Spleen (tissue), 13 donors: ENCODE measurements at places on chromosomes 4 and X. TPM values are rescaled to one million over a fixed set of nuclear protein-coding genes. Genes with fewer than 3 reads are reported as not detected.

- DNase-seq, result no peak
- H3K4me3 ChIP-seq, result no peak overlapping the region
- no peaks in the 10 kb centered on the region for H3K4me1 ChIP-seq
- H3K27ac ChIP-seq, result no peak overlapping the region
- no peaks in the 10 kb centered on the region for H3K27me3 ChIP-seq
These were observed 19.3 kb downstream of the RS1 start for GRCh38 chrX:18652636-18653035.

DNA sequence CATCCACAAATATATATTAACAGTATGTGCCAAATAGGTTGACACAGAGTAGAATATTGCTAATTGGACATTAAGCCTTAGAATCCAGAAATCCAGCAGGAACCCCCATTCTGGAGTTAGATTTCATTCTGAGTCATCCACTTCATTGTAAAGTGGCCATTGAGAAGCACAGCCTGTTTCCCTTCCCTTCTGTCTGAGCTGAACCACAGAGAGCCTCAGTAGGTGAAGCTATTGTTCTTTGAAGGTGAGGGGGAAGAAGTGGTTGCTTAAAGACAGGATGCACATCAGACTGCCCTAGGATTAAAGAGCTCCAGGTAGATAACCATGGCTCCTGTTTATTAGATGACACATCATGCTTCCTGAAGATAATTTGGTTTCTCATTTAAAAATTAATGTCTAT, 30.6 kb upstream of the MCF2 start:
- no peak overlapping the region for H3K27ac ChIP-seq

GRCh38 chr4:175656649-175657048, 155.4 kb downstream of the GPM6A start:
- H3K4me1 ChIP-seq, result no peaks in the 10 kb centered on the region
- H3K4me3 ChIP-seq, result no peak overlapping the region
- DNase-seq, result no peak
- H3K27ac ChIP-seq, result no peak overlapping the region

GRCh38 chr4:129144755-129145206, 48.8 kb downstream of the C4orf33 start:
- DNase-seq, result no peak
- H3K4me3 ChIP-seq, result no peak overlapping the region
- no peak overlapping the region for H3K27ac ChIP-seq
- H3K27me3 ChIP-seq, result no peaks in the 10 kb centered on the region
- H3K4me1 ChIP-seq, result no peaks in the 10 kb centered on the region
- H3K36me3 ChIP-seq, result no peaks in the 10 kb centered on the region

DNA sequence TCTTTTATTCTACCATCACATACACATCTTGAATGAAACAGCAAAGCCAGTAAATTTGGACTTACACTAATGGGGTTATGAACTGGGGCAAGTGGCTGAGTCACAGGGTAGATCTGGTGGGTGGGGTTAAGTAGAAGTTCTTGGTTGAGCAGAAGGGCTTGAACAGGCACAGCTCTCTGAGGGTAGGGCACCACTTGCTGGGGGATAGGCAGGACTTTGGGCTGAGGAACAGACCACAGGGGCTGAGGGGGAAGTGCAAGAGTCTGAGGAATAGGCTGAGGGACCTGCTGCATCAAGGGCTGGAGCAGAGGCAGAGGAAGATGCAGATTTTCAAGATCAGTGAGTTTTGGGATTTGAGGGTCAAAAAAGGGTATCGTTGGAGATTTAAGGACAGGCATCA, 8.3 kb downstream of the CSN2 start:
- no peaks in the 10 kb centered on the region for H3K4me1 ChIP-seq
- no peaks in the 10 kb centered on the region for H3K36me3 ChIP-seq
- no peaks in the 10 kb centered on the region for H3K27me3 ChIP-seq
- H3K4me3 ChIP-seq, result no peak overlapping the region
- peak; percentile 55 for DNase-seq

- peaks cover 56% of the 10 kb centered on the region for H3K4me1 ChIP-seq
- H3K36me3 ChIP-seq, result no peaks in the 10 kb centered on the region
- peak overlapping the region; percentile 86 for H3K27ac ChIP-seq
- H3K4me3 ChIP-seq, result no peak overlapping the region
These were observed 27.7 kb downstream of the HTT-AS start for GRCh38 chr4:3046623-3047022.

DNA sequence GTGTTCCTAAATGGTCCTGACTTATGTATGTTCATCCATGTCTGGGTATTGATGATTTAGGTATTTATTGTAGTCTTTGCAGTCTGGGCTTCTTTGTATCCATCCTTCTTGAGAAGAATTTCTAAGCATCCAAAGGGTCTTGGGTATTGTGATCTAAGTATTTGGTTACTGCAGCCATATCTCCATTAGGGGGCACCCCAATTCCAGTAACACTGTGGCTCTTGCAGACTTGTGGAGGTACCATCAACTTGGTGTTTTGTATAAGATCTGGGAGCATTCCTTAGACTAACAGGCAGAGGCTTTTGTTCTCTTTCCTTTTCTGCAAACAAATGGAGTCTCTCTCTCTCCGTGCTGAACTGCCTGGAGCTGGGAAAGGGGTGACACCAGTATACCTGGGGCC, 113.7 kb upstream of the NEXMIF start:
- no peaks in the 10 kb centered on the region for H3K36me3 ChIP-seq
- H3K27me3 ChIP-seq, result no peaks in the 10 kb centered on the region
- H3K4me3 ChIP-seq, result no peak overlapping the region
- DNase-seq, result no peak

DNA sequence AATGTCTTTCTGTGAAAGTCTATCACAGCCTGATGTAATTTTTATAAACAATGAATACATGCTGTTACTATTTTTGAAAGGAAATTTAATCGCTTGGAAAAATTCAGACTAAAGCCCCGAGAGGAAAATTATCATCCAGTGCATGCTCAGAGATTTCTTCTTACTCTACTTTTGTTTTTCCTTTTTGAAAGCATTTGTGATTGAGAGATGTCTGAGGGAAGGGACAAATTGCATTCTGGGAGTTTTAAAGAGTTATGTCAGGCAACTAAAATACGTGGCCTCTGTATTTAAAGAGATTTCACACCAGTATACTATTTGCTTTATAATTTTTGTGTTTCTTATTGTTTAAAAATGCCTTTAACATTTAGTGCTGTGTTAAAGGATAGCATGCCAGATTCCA, 1.4 kb upstream of the ZFX start:
- no peaks in the 10 kb centered on the region for H3K27me3 ChIP-seq
- H3K4me3 ChIP-seq, result no peak overlapping the region
- H3K27ac ChIP-seq, result peak overlapping the region; percentile 96
- peaks cover 45% of the 10 kb centered on the region for H3K4me1 ChIP-seq

- no peaks in the 10 kb centered on the region for H3K27me3 ChIP-seq
- DNase-seq, result peak; percentile 49
- H3K27ac ChIP-seq, result no peak overlapping the region
- no peak overlapping the region for H3K4me3 ChIP-seq
These were observed 90.8 kb upstream of the PPP2R3B start for GRCh38 chrX:477441-478012.

GRCh38 chr4:101145021-101145420, 202.3 kb downstream of the PPP3CA start:
- H3K36me3 ChIP-seq, result no peaks in the 10 kb centered on the region
- peaks cover 27% of the 10 kb centered on the region for H3K4me1 ChIP-seq
- H3K27ac ChIP-seq, result no peak overlapping the region
- no peak overlapping the region for H3K4me3 ChIP-seq
- DNase-seq, result no peak

- no peaks in the 10 kb centered on the region for H3K36me3 ChIP-seq
- H3K27ac ChIP-seq, result no peak overlapping the region
These were observed 495.9 kb upstream of the FAM241A start for GRCh38 chr4:111649308-111649707.

- DNase-seq, result no peak
- H3K27me3 ChIP-seq, result no peaks in the 10 kb centered on the region
- H3K36me3 ChIP-seq, result no peaks in the 10 kb centered on the region
- H3K4me1 ChIP-seq, result no peaks in the 10 kb centered on the region
These were observed 171.4 kb downstream of the FRMPD4 start for GRCh38 chrX:12309744-12310076.

- no peaks in the 10 kb centered on the region for H3K4me1 ChIP-seq
- no peak for DNase-seq
- H3K27ac ChIP-seq, result no peak overlapping the region
These were observed 3.5 kb upstream of the VMA21 start for GRCh38 chrX:151393514-151393913.

DNA sequence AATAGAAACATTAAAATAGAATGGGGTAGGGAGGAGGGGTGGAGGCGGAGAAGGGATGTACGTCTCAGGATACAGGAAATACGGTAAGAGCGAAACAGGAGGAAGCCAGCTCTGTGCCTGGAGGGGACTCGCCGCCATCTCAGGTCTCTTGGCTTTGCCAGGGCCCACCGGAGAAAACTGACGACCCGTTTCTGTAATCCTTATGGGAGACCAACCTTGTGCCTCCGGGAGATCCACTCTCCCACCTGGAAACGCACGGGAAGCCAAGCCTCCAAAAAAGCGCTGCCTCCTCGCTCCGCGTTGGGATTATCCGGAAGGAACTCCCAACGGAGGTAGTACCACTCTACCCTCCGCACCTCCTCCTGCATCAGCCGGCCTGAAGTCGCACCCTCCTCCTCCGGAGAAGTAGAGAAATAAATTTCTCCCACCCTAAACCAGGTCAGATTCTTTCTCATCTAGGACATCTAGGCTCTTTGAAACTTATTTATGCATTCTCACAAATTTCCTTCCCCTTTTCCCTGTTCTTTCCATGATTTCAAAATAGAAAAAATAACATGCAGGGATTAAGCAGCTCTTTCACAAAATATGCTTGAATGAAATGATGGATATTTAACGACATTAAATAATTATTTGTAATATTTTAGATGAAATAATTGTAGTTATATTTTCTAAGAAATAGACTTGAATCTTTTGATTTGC, at the start of gene NBDY:
Gene NBDY (plus strand): TSS at position 92 of the 699 bp plus-strand sequence. CDS start 111 bp downstream, at position 203.
- peaks cover 18% of the 10 kb centered on the region for H3K4me1 ChIP-seq
- H3K27me3 ChIP-seq, result no peaks in the 10 kb centered on the region
- no peaks in the 10 kb centered on the region for H3K36me3 ChIP-seq
- no peak for DNase-seq

DNA sequence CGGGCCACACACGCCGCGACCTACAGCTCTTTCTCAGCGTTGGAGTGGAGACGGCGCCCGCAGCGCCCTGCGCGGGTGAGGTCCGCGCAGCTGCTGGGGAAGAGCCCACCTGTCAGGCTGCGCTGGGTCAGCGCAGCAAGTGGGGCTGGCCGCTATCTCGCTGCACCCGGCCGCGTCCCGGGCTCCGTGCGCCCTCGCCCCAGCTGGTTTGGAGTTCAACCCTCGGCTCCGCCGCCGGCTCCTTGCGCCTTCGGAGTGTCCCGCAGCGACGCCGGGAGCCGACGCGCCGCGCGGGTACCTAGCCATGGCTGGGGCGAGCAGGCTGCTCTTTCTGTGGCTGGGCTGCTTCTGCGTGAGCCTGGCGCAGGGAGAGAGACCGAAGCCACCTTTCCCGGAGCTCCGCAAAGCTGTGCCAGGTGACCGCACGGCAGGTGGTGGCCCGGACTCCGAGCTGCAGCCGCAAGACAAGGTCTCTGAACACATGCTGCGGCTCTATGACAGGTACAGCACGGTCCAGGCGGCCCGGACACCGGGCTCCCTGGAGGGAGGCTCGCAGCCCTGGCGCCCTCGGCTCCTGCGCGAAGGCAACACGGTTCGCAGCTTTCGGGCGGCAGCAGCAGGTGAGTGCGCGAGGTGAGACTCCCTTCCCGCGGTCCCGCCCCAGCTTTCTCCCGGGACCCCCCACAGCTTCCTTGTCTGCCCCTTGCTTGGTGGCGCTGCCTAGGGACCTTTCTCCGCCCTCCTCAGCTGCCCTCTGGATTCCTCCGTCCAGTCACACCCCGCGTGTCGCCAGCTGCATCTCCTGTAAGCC, 678 bp downstream of the BMP3 start:
- peak overlapping the region; percentile 34 for H3K4me3 ChIP-seq
- peaks cover 23% of the 10 kb centered on the region for H3K4me1 ChIP-seq
- H3K27me3 ChIP-seq, result peaks cover 60% of the 10 kb centered on the region
- peak; percentile 74 for DNase-seq

GRCh38 chr4:67604749-67605148, 46.2 kb downstream of the STAP1 start:
- DNase-seq, result no peak
- no peaks in the 10 kb centered on the region for H3K4me1 ChIP-seq
- H3K4me3 ChIP-seq, result no peak overlapping the region
- H3K27ac ChIP-seq, result no peak overlapping the region

- no peaks in the 10 kb centered on the region for H3K36me3 ChIP-seq
- no peaks in the 10 kb centered on the region for H3K27me3 ChIP-seq
- H3K27ac ChIP-seq, result peak overlapping the region; percentile 95
- peak; percentile 80 for DNase-seq
- peak overlapping the region; percentile 81 for H3K4me3 ChIP-seq
These were observed 1.5 kb upstream of the CTBP1 start for GRCh38 chr4:1250527-1250812.

DNA sequence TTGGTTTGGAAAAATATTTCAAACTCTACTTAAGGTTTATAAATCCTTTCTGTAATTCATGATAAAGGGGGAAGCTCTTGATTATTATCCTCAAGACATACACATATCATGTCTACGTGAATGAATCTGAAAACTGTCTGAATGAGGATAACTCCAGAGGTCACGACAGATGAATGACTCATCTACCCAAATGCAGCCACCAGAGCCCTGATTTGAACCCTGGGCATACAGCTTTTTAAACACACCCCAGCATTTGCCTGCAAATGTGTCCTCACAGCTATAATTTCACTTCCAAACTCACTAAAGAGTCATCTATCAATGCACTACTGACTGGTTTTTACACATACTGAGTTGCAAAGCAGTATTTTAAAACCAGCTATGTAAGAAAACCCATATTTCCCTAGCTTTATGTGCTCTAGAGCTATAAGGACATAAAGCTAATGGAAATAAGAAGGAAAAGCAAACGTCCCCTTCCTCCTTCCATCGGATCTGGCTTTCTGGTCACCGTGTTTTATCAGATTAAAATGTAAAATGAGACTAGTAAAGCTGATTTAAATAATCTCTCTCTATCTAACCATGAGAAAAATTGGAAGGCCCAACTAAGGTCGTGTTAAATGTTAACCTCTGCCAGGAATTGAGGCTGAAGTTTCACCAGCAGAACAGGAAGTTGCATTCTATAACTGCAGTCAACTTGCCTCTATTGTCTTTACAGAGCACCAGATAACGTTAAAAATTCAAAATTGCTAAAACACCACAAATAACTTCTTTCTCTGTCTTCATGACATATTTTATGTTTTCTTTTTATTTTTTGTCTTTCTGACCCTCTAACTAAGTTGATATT, 63.1 kb upstream of the SPP1 start:
- DNase-seq, result no peak
- H3K4me3 ChIP-seq, result no peak overlapping the region
- no peak overlapping the region for H3K27ac ChIP-seq
- H3K36me3 ChIP-seq, result no peaks in the 10 kb centered on the region
- no peaks in the 10 kb centered on the region for H3K27me3 ChIP-seq

GRCh38 chr4:136650541-136651277, 881.6 kb downstream of the PCDH18 start:
- DNase-seq, result no peak
- H3K27me3 ChIP-seq, result no peaks in the 10 kb centered on the region
- no peaks in the 10 kb centered on the region for H3K36me3 ChIP-seq
- no peak overlapping the region for H3K4me3 ChIP-seq

GRCh38 chr4:76091052-76091451, 16.5 kb downstream of the ART3 start:
- H3K4me1 ChIP-seq, result peaks cover 4% of the 10 kb centered on the region
- H3K4me3 ChIP-seq, result no peak overlapping the region
- no peaks in the 10 kb centered on the region for H3K27me3 ChIP-seq
- no peak for DNase-seq
- H3K36me3 ChIP-seq, result no peaks in the 10 kb centered on the region

Gene AVPR2
- 0.26 TPM for polyA plus RNA-seq

Gene XAGE1B
- 0.46 TPM for polyA plus RNA-seq

Gene SPIN2A
- polyA plus RNA-seq, result 0.44 TPM

Gene LNX1
- 0.08 TPM for polyA plus RNA-seq

Gene HPGD
- polyA plus RNA-seq, result 9.7 TPM

Gene AMOT
- polyA plus RNA-seq, result 0.90 TPM

Gene SPATA4
- not detected for polyA plus RNA-seq

Gene CTPS2
- polyA plus RNA-seq, result 5.3 TPM

Gene CCKAR
- polyA plus RNA-seq, result not detected

Gene MAGEB10
- not detected for polyA plus RNA-seq
